Sigmoid colon (tissue), 7 donors: ENCODE measurements at places on chromosomes 12 and 14. TPM values are rescaled to one million over a fixed set of nuclear protein-coding genes. Genes with fewer than 3 reads are reported as not detected.

DNA sequence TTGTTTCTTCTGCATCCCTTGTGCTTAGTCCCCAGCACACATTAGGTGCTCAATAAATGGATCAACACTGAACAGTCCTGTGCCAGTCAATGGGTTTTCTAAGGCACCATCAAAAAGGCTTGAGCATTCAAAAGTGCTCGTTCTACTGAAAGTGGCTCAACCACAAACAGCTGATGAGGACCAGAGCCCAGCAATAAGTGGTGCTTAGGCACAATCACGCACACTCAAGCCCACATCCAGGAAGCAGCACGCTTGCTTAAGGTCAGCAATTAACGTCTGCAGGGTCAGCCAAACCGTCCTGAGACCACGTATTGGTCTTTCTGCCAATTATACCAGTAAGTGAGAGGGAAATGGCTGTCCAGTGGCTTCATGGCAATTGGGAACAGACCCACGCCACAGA, 56.5 kb downstream of the PRIMA1 start:
- H3K27me3 ChIP-seq: no peaks in the 10 kb centered on the region
- H3K4me3 ChIP-seq: no peak overlapping the region
- H3K4me1 ChIP-seq: no peaks in the 10 kb centered on the region
- no peak for DNase-seq
- no peak overlapping the region for H3K27ac ChIP-seq

DNA sequence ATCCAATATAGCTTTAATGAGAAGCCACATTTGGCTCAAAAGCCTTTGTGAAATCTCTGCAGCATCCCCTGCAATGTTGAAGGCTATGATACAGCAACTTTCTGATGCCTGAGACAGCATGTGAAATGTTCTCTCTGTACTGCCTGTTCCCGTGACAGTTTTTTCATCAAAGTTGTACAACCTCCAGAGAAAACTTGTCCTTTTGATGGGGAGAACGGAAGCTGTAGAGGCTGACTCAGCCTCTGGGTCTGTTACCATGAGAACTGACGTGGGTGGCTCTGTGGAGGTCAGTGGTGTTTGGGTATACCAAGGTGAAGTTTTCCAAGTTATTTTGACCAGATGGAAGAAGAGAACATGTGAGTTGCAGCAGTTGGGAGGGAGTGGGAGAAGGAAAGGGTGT, 17.0 kb downstream of the SLC4A8 start:
- H3K27me3 ChIP-seq: no peaks in the 10 kb centered on the region
- H3K4me1 ChIP-seq: no peaks in the 10 kb centered on the region
- no peak for DNase-seq
- H3K4me3 ChIP-seq: no peak overlapping the region
- no peak overlapping the region for H3K27ac ChIP-seq

DNA sequence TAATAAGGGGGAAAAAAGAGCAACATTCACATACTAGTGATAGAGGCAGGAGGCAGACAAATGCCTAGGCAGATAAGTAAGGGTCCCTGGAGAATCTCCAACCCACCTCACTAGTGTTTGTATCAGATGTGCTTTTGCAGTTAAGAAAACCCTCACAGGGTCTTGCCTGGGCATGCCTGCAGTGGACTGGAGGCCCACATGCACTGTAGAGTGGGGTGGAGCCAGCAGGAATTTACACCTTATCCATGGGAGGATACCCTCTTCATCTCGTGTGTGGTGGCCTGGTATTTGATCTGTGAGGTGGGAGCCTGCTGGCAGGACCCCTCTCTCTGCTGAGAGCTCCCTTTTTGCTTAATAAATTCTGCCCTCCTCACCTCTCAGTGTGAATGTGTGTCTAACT, 238.0 kb upstream of the SLC16A7 start:
- H3K27ac ChIP-seq: no peak overlapping the region

DNA sequence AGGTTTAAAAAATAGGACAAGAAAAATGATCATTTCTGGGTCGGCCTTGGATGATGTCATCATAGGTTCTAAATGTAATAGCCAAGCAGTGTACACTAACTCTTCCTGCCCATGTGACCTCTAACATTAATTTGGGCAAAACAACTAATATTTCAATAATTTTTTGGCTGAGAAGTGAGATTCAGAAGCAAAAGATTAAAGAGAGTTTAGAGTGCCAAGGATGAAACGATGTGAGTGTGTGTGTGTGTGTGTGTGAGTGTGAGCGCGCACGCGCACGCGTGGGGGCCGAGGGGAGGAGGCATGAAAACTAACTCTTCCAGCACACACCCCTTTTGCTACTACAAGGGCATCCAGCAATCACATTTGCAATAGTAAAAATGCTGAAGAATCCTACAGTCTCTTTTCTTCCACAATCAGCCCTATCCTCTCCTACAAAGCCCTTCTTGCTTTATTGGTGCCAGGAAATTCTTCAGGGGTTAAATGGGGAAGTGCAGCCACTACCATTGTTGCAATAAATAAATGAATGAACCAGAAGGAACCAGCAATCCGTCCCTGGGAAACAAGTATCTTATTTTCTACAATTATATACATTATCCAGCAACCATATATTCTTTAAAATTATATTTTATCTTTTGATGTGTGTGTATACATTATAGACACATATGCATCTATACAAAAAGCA, 52.9 kb downstream of the PEBP1 start:
- H3K4me3 ChIP-seq: peak overlapping the region; percentile 49
- H3K27me3 ChIP-seq: no peaks in the 10 kb centered on the region
- peak; percentile 75 for DNase-seq
- H3K27ac ChIP-seq: peak overlapping the region; percentile 79
- no peaks in the 10 kb centered on the region for H3K36me3 ChIP-seq
- H3K4me1 ChIP-seq: peaks cover 18% of the 10 kb centered on the region

DNA sequence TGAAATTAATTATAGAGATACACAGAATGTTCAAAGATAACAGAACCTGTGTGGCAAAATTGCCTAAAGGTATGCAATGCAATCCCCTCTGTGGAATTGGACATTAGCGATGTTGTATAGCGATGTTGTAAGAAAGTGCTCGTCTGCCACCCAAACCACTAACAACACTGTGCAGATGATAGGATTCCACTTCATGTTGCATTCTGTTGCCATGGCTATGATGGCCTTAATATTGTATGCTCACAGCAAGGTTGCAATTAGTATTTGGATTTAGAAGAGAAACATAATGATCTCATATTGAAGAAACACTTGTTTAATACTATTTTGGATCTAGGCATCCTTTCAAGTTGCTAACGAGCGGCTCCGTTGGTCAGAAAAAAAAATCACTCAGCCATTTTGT, 260.3 kb downstream of the BCAT1 start:
- no peaks in the 10 kb centered on the region for H3K4me1 ChIP-seq
- no peak overlapping the region for H3K27ac ChIP-seq
- DNase-seq: no peak
- H3K27me3 ChIP-seq: no peaks in the 10 kb centered on the region
- H3K36me3 ChIP-seq: no peaks in the 10 kb centered on the region

Gene HOXC10
- total RNA-seq: not detected

Gene COQ10A
- total RNA-seq: 18.6 TPM

Gene EXOC3L4
- total RNA-seq: 0.41 TPM

Gene STAC3
- total RNA-seq: 1.2 TPM

Gene HPD
- total RNA-seq: 2.8 TPM
